ENCODE measurements at places on chromosomes 3 and 15.

- no peak for DNase-seq
Observed at GRCh38 chr3:159922861-159923312, 65.7 kb upstream of the IL12A start.

DNA sequence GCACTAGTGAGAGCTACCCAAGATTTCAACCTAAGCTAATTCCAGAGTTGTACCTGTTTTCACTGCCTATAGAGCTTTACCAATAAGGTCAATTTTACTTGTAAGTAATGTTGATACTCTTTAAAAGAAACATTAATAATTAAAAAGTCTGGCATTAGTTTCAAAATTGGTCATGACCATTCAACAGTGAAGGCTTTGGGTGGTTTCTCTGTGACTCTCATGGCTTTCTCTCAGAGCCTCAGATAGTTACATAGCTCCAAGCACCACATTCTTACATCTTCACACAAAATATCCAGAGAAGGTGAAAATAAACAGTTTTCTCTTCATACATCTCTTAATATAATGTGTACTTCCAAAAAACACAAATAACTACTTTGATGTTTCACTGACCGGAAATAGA lies 61.5 kb upstream of the TCF12 start:
- no peak for DNase-seq

GRCh38 chr3:1462371-1462770 lies 369.5 kb downstream of the CNTN6 start:
- no peak for DNase-seq

DNA sequence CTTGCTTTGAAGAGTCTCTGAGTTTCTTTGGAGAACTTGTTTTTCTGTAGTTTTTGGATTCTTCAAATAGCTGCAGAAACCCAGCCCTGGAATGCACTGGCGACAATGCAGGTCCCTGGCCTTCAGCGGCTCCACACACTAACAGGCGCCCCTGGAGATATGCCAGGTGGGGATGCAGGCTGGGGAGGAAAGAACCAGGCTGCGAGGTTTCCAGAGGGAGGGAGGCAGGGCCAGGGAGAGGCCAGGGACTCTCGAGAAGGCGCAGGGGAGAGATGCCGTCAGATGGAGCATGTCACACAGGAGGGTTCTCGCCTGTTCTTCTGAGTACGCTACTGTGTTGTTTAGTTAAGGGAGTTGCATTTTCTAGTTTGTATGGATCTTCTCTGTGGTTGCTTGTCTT lies 283.1 kb downstream of the GABRG3 start:
- DNase-seq: no peak

DNA sequence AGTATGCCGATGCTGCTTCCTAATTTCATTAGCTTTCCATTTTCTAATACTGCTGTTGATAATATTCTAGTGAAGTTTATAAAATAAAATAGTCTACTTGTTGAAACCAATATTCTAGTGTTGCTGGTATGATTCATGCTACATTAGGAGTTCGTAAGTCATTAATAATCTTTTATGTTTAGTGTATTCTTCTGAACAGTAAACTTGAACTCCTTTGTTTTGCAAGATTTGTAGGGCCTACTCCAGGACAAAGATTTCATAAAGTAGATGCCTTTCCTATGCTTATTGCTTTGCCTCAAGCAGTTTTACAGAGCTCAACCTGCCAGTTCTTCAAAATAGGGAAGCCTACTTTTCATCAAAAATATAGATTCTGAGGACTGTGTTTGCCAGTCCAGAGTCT lies 111.5 kb downstream of the RSRC1 start:
- no peak for DNase-seq

DNA sequence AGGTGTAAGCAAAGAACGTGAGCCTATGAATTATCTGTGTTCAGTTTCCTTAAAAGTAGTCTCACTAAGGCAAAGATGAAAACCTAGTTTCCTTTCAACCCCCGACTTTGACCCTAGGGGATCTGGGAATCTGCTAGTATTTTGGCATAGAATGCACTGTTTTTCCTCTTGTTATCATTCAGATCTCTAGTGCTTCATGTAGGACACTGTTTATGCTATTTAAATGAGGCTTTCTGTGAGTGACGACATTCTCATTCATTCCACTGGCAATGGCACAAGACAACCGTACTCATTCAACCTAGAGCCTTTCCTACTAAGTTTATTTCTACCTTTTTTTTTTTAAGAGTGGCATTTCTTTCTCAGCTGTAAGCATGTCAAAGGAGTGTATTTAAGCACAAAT lies 67.0 kb downstream of the CHAC1 start:
- DNase-seq: no peak

- no peak for DNase-seq
Observed at GRCh38 chr3:14921811-14922705, 25.3 kb upstream of the NR2C2 start.

DNA sequence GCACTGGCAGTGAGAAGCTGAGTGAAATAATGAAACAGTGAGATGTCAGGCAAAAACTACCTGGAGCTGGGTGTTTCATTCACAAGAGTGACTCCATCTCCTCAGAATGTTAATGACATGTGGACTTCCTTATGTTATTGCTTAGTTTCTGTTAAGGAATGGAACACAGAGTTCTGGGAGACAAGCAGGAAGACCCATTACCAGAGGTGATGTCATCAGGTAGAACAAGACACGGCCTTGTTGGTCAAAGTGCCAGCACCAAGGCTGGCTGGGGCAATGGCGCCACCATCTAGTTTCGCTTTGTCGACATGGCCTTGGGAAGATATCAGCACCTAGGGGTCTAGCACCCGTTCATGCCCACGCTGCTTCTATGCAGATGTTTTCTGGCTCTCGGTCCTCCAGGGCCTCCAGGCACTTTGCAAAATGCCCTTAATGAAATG lies 252.2 kb downstream of the FAM43A start:
- no peak for DNase-seq

GRCh38 chr15:55434989-55435825 lies 26.9 kb downstream of the PIERCE2 start:
- no peak for DNase-seq

- no peak for DNase-seq
Observed at GRCh38 chr3:171871392-171872274, 28.5 kb downstream of the TMEM212 start.

GRCh38 chr3:103055021-103055520 lies 620.3 kb downstream of the ZPLD1 start:
- no peak for DNase-seq

DNA sequence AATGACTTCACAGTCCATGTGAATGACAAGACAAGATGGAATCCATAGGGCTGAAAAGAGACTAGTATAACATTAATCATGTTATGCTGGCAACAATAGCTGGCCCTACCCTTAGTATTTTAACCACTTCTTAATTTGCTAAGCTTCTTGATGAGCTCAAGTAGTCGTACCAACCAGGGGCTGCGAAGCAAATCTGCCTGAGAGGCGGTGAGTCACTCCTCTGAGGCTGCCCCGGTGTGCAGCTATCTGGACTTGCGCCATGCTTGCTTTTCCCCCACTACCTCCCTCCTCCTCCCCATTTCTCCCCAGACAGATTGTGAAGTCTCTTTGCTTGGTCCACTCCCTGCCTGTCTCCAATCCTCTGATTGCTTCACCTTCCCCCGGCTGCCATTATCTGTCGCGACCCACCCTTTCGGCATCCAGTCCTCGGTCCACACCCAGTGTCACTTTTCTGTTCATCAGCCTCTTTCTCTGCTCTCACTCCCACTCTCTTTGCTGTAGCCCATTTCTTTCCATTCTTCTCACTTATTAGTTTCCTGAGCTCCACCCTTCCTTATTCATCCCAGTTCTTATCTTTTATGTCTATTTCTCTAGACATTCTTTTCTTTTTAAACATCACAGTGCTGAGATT lies 42.7 kb downstream of the DUT start:
- no peak for DNase-seq

DNA sequence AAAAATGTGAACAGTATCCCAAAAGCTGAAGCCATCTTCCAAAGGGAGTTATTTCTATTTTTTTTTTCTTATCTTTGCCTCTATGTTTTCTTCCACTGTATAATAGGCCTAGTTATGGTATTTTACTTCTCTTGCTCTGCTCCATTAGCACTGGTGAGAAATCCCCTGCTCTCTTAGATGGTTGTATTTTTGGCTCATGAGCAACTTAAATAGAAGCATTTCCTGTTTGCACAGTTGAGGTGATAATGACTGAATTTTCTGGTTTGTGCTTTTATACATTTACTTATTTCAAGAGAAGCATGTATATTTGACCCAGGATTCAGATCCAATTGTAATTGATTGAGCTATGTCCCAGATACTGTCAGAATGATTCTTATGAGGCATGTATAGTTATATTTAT lies 61.6 kb upstream of the CD200R1L start:
- no peak for DNase-seq

DNA sequence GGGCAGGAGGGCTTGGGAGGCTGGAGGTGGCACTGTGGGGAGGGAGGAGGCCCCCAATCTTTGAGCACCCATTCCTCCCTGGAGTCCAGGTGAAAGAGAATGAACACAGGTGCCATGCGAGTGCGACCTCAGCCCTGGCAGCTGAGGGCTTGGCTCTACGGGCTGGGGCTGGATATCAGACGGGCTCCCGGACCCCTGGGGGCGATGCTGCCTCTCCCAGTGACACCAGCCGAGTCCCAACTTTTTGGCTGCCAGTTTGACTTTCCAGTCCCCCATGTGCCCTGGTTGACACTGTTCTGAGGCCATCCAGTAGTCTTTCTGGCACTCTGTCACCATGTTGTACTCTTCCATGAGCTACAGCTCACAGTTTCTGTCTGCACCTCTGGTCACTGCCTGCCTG lies 1.2 kb downstream of the VILL start:
- DNase-seq: no peak

DNA sequence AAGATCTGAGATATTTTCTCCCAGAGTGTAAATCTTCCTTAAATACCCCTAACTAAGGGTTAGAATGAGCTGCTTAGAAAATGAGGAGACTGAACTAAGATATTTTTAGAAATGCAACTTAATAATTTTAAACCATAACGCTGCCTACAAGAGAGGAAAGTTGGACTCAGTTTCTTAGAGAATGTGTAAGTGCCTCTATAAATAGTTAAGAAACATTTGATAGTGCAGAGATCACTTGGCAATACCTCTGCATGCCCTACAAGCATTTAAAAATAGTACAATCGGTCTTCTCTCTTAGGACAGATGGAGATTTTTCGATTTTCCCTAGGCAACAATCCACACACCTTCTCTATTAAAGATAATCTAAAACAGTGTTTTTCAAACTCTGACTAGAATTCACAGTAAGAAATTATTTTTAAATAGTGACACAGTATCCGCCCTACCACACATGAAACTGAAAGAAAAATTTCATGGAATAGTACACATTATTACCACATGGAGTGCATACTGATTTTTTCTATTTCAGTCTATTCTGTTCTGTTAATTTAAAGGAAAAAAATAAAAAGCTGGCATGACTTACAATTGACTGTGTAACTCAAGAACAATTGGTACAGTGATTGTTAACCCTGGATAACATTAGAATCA lies 83.2 kb downstream of the GADL1 start:
- DNase-seq: no peak

- DNase-seq: no peak
Observed at GRCh38 chr3:58274027-58274614, 31.9 kb upstream of the RPP14 start.

- no peak for DNase-seq
Observed at GRCh38 chr3:107574650-107575049, 51.9 kb downstream of the BBX start.

- DNase-seq: no peak
Observed at GRCh38 chr3:16130066-16130465, 44.4 kb upstream of the GALNT15 start.

DNA sequence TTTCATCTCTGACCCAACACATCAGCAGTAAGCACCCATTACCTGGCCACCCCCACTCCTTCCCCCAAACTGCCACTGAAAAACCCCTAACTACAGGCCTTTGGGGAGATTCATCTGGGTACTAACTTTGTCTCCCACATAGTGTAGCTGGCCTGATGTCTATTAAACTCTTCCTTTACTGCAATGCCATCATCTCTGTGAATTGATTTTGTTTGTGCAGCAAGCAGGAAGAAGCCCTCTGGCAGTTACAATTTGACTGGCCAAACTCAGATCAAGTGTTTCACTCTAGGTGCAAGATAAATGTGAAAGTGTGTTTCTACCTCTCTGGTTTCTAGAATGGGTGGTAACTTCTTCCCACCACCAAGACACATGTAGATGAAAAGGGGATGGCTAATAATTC lies 26.7 kb upstream of the OR5K4 start:
- DNase-seq: no peak

DNA sequence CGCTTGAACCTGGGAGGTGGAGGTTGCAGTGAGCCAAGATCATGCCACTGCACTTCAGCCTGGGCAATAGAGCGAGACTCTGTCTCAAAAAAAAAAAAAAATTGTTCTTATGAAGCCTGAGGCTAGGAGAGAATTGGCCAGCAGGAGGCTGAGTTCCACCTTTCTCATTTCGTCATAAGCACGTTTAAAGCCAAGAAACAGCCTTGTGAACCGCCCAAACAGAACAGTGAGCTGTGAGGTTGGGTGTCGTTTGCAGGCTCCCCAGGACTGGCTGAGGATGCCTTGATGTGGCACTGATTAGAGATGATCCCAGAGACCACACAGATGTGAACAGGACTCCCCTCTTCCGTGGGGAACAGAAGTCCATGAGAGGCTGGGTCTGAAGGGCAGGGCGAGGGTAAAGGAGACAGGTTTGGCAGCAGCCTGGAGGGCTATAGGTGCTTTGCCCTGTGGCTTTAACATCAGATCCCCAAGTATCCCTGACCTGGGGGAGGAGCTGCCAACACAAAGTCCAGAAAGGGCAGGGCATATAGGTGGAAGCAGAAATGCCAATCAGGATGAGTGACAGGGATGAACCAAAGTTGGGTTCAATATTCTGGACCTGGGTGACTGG lies 52.9 kb downstream of the CLEC3B start:
- no peak for DNase-seq

DNA sequence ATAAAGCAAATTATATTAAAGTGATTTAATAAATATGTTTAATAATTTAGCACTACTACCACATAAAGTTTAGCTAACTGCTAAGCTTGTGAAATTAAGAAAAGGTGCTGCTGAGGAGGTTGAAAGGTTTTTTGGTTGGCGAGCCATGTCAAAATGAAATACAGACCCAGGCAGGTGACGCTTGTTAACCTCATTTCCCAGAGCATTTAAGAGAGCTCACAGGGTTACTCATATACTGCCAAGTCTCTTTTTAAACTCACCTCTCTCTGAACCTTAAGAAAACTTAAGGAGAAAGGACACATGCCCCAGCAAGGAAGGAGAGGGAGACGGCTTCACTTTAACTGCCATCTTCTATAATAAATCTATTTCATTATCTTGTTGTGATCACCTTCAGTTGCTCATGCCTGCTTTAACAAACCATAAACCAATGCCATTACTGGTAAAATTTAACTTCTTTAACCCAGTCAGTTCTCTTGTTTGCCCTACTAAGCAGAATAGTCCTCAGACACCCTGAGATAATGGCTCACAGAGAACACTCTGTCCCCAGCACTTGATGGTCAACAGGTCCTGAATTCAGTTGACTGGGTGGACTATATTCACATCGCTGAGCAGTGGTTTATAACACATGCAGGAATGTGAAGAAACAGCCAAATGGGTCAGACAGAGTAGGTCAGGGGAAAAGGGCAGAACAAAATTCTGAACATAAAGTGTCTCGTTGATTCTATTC lies 540.1 kb downstream of the UNC13C start:
- DNase-seq: no peak
